ENCODE measurements at places on chromosomes 12 and 14.
A peak's percentile ranks its signal among the peaks of the same experiment; 100 is the strongest.

DNA sequence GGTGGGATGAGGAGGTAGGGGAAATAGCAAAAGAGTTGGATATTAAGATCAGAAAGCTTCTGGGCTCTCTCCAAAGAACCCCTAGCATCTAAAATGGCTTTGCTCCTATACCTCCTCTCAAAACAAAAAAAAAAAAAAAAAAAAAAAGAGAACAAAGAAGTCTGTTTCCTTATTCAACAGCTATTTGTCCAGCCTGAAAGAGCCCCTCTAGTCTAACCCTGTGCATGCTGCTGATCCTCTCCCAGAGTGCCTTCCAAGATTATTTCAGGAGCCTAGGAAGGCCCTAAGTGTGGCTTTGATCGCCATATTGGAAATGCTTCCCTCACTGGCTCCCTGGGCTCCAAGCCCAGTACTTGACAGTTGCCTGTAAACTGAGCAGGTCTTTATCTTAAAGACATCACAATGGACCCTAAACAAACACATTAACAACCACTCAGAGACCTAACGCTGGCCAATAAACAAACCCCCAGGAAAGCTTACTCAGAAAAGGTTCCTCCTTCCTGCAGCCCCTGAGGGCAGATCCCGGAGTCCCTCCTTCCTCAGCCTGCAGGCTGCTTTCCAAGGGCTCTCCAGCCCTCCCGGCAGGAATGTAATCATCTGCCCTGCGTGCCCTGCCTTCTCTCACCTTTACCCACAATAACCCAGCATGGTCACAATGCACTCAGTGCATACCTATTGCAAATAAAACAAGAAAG is 17.4 kb upstream of the COL2A1 start:
- DNase-seq = no peak

DNA sequence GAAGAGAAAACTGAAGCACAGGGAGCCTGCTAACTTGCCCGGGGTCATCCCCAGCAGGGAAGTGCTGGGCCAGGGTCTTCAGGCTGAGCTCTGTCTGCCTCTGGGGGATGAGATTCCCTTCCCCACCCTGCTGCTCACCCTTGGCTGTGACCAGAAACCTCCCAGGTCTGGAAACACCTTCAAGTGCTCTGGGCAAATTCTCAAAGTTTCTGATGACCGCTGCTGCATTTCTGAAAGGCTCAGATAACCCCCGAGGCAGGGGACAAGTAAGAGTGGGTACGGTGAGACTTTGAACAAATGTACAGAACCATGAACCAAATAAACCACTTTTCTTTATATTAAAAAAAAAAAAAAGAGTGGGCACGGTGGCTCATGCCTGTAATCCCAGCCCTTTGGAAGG is 41.3 kb downstream of the LTBP2 start:
- DNase-seq = no peak

DNA sequence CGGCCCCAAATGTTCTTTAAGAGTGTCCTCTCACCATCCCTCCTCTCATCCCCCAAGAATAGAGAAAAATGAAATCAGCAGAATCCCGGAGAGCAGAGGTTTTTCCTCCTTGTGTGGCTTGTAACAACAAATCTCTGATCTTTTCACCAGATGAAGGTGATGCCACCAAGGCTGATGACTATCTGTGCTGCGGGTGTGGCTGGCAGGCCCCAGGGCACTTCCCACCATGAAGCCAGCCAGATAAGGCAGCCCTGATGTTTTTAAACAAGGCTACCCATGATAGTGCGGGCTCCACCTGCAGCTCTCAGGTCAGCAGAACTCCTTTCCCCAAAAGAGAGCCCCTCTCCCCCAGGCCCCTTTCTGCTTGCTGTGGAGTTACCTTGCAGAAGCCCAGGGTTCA is 58.0 kb upstream of the PARP11 start:
- DNase-seq = no peak

GRCh38 chr14:103801459-103801858 is 45.9 kb downstream of the PPP1R13B start:
- no peak for DNase-seq

DNA sequence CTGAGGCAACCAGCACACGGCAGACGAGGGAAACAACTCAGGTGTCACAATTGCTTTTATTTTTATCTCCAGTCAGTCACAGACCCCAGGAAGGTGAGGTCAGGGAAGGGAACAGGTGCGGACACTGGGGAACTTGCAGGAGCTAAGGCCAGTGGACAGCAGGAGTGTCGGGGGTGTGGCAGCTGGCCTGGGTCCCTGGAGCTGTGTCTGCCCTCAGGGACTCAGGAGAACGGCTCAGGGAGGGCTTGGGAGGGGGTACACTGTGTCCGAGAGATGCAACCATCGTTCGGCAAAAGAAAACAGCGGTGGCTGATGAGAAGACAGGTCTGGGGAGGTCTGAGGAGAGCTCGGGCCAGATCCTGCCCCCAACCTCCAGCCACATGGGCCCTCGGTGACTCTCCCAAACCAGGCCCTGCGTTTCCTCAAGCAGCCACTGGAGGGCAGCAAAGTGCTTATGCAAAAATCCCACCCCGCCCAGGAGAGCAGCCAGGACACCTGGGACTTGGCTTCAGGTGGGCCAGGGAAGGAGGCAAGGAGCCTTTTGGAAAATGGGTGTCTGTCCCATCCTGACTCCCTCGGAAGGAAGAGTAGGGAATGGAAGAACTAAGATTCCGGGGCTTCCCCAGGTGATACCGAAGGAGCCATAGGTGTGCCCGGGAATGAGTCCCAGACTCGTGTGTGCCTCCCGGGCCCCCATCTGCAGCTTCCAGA is 24.1 kb upstream of the BCDIN3D start:
- DNase-seq = no peak

- DNase-seq = no peak
These were observed 58.4 kb downstream of the NELL2 start for GRCh38 chr12:44817687-44818086.

GRCh38 chr12:48351022-48351708 is 446 bp upstream of the ZNF641 start:
- no peak for DNase-seq

DNA sequence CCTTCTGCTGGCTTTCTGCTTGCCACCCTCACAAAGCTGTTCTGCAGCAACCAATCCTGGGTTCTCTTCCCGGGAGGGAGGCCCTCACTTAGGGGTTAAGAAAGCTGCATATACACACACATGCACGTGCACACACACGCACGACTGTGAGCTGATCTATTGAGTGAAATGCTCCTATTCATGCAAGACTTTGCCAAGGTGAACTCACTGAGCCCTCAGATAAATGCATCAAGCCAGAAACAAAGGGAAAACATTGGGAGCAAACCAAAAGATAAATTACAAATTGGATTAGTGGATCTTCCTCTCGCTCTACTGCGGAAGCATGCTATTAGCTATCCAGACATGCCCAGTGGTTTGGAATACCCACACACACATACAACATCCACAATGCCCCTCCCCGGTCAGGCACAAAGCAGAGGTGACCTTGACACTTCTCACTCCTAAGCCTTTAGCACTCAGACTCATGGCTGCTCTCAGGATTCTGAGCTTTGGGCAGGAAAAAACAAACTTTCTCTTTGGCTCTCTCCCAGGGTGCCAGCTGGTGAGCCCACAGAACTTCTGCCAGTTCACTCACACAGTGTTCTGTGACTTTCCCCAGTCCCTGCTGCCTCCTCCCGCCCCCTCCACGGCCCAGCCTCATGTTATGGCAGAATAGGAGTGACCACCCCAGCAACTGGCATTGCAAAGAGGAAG is 320.0 kb downstream of the DPF3 start:
- DNase-seq = no peak

DNA sequence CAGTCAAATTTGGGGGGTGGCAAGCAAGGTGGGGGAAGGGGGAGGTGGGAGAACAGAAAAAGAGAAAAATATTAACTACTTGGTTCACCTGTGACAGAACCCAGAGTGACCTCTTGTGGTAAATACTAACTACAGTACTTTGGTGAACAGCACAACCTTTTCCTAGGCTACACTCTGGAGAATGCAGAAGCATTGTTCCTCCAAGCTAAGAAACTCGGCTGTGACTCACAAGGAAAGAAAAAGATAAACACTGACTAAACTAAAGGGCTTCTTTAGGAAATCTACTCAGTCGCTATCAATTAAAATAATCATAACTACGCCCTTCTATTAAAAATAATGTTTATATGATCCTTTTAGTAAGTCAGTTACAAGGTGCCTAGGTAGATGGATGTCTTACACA is 5.4 kb downstream of the KCNH5 start:
- no peak for DNase-seq

- DNase-seq = peak; percentile 69
These were observed 31.9 kb upstream of the DUSP6 start for GRCh38 chr12:89384050-89384758.

GRCh38 chr14:105047283-105048016 is 17.8 kb downstream of the GPR132 start:
- no peak for DNase-seq

DNA sequence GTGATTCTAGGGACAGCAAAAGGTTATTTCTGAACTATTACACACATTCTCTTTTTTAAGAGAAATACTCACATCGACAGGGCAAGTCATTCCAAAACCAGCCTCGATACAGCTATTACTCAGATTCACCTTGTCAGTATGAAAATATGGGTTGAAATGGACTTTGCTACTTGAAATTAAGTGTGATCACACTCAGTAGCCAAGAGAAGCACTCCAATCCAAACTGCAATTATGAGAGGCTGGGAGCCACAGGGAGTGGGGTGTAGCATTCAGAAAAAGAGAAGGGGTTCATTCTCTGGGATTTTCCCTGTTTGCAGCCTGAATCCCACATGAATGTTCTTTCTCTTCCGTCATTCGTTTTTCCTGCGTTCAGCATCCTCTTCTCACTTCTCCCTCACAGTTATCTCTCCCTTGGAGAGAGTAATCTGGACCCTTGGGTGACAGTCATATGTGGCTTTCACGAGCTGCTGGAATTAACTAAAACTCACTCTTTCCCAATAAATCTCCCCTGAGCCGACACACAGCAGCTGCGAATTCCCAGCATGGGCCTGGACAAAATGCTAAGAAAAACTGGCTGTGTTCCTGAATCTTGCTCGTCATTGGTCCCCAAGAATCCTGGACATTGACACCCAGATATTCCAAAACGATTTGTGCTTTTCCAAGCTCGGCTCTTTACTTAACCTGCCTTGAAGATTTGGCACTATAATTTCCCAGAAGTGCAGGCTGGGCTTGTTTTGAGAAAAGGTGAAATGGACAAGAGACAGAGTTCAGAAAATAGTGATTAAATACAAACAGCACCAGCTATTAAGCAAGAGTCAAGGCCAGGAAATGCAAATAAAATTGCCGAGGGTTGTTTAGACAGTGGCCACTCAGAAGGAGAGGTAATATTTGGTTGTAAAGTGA is 199.5 kb upstream of the PLEKHG7 start:
- no peak for DNase-seq

DNA sequence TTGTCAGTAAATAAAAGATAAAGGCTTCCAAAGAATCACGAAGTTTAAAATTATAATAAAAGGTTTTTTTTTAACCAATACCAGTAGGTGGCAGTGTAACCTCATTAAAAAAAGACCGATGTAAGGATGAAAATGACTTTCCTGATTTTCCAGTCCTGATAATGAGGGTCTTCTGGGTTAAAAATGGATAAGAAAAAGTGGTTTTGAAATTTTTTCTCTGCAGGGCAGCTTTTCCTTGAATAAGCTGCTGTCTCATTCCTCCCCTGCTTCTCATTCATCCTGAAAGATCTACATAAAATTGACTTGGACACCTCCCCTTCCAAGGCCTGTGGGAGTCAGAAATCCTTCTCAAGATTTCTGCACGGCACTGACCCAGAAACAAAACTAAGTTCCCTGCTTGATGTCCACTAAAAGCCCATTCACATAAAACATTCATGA is 58.9 kb upstream of the FBXO33 start:
- DNase-seq = no peak

DNA sequence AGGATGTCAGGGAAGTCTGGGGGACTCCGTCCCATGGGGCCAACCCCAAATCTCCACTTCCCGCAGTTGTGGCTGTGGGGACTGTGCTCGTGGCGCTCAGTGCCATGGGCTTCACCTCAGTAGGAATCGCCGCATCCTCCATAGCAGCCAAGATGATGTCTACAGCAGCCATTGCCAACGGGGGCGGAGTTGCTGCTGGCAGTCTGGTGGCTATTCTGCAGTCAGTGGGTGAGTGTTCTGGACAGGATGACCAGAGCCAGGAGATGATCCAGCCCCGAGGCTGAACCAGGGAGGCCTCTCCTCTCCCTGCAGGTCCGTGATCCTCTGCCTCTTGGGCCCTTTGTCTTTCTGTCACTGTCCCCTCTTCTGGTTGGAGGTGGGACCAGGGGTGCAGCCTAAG is 8.8 kb upstream of the IFI27 start:
- DNase-seq = no peak

DNA sequence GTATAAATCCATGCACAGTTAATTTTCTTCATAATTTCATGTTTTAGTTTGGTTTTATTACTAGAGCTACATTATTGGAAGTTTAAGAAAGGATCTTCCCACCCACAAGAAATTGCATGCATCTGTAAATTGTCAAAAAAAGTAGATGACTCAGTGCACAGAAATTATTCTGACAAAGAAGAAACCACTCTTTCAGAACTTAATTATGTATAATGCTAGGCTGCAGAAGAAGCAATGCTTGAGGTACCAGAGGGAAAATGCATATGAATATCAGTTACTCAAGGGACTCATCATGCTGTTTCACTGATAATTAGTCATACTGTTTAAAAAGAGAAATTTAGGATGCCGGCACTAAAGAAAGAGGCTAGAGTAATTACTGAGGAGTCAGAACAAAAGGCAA is 147.0 kb downstream of the SLC16A7 start:
- DNase-seq = no peak

DNA sequence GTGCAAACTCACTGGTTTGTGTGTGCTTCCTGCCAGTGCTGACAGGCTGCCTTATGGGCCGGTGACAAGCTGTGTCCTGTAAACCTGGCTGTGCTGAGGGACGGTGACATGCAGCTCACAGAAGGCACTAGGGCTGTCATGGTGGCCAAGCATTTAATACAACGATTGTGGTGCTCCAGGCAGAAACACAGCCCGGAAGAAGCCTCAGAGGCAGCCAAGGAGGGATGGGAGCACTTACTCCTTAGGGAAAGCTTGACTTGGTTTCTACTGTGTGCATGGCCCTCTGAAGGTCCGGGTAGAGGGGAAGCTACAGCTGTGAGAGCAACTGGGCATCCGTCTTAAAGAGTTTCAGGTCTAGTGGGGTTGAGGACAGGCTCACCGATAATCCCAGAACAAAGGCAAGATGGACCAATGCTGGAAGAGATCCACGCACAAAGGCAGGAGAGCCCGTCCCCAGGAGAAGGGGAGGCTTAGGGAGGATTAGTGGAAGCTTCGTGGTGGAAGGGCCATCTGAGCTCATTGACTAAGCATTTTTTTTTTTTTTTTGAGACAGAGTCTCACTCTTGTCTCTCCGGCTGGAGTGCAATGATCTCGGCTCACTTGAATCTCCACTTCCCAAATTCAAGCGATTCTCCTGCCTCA is 10.7 kb upstream of the MCRS1 start:
- no peak for DNase-seq

GRCh38 chr12:132874175-132874574 is 13.2 kb downstream of the CHFR start:
- DNase-seq = no peak
